SK-N-SH treated with all-trans-retinoic acid at 6 μM for 48 hours (cell line): ENCODE measurements at places on chromosomes 11 and 22.

- ATAC-seq = peak; percentile 39
Measured at GRCh38 chr22:38271927-38272372, 860 bp downstream of the TMEM184B start.

DNA sequence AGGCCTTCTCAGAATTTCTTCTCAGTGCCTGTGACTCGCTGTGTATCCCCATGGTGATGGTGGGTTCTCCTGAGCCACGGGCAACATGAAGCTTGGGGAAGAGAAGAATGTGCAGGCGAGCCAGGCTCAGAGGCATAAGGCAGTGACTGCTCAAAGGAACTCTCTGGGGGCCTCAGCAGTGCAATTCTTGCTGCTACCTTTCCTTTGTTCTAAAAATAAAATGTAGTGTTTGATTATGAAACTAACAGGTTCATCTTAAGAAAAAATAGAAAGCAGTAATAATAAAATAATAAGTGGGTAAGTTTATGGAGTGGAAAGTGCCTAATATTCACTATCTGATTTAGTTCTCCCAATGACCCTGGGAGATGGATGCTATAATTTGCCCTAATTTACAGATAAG lies 46.7 kb downstream of the MEI1 start:
- ATAC-seq = no peak

GRCh38 chr11:66059966-66060680 lies 8.0 kb downstream of the SF3B2 start:
- ATAC-seq = no peak

DNA sequence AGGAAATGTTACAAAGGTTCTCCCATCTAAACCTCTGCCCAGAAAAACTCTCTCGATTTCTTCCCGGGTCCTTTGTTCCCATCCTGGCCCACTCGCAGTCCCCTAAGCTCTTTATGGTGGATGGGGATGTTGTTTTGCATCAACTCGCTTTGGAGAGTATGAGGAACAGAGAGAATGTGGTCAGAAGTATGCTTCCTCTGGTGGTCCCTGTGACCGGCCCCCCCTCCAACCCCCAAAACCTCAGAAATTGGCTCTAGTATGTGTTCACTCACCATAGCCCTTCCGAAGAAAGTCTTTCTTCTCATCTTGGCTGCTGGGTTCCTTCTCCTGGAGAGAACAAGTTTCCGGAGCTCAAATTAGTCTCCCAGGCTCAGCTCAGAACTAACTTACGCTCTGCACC lies 54.4 kb downstream of the GRAMD1B start:
- ATAC-seq = no peak

- ATAC-seq = no peak; the same call in 2 of the 3 replicates
Measured at GRCh38 chr22:44049486-44050231, 25.6 kb downstream of the PARVB start.

- peak; percentile 81 for ATAC-seq
Measured at GRCh38 chr11:46554213-46555147, 39.3 kb downstream of the AMBRA1 start.

DNA sequence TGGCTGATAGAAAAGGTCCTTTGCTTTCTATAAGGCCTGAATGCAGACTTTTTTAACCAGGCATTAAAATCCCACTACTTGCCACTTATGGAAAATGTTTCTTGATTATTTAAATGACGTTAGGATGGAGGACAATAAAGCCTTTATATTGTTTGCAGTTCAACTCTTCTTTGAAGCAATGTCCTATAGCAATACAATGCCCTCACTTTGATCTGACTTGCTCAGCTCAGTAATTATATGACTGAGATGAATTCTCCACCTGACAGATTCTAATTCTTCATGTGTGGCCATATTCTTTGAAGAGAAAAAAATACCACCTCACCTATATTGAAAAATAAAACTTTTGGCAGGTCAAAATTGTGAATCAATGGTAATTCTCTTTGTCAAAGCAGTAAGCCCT lies 182.0 kb upstream of the MTMR2 start:
- no peak for ATAC-seq

GRCh38 chr11:33323421-33323820 lies 66.2 kb downstream of the HIPK3 start:
- ATAC-seq = no peak

- ATAC-seq = no peak
Measured at GRCh38 chr11:3949125-3949524, 93.7 kb downstream of the STIM1 start.

GRCh38 chr11:110730773-110731172 lies 18.5 kb upstream of the ARHGAP20 start:
- ATAC-seq = no peak

GRCh38 chr11:95074792-95075563 lies 8.3 kb downstream of the SRSF8 start:
- ATAC-seq = no peak

DNA sequence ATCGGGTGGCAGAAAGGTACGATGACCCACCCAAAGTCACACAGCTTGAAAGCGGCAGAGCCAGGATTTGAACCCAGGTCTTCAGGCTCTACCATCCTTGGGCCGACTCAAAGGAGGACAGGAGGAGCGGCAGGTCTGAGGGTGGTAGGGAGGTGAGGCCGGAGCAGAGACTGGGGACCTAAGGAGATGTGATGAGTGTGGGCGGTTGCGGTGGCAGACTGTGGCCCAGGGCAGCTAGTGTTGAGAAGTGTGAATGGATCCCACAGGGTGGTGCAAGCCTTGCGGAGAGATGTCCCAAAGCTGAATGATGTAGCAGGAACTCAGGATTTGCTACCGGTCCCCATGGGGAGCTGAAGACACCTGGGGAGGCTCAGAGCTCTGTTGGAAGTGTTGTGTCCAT lies 180.2 kb downstream of the MYO18B start:
- ATAC-seq = no peak

- peak; percentile 34 for ATAC-seq
Measured at GRCh38 chr11:36748836-36749235, 150.8 kb upstream of the RAG2 start.

GRCh38 chr11:130390071-130390758 lies 38.2 kb downstream of the ADAMTS8 start:
- ATAC-seq = peak; percentile 93
